ENCODE measurements at places on chromosomes 5 and 9.

DNA sequence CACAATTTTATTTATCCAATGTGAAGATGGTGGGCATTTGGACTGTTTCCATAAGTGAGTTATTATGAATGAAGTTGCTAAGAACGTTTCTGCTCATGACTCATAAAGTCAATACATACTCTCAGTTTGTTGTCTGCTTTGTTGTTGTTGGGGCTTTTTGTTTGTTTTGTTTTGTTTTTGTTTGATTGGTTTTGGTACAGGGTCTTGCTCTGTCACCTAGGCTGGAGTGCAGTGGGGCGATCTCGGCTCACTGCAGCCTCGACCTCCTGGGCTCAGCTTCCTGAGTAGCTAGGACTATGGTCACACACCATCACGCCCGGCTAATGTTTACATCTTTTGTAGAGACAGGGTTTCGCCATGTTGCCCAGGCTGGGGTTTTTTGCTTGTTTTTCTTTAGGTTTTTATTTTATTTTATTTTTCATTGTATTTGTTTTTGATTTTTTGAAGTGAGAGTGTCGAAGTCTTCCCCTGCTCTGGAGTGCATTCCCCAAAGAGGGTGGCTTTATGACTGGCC is 18.0 kb downstream of the TRIM7 start:
- no peak for DNase-seq

DNA sequence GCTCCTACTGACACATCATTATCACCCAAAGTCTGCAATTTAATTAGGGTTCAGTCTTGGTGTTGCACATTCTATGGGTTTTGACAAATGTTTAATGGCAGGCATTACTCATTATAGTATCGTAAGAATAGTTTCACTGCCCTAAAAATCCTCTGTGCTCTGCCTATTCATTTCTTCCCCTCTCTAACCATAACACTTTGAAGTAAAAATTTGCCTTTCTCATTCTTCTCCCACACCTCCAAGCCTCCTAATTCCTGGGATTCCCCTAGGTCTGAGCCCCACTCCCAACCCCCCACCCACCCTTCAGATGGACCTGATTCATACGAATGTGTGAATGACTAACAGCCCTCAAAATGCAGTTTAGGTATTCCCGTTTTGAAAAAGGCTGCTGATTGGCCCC is 18.4 kb downstream of the ENC1 start:
- no peak for DNase-seq

DNA sequence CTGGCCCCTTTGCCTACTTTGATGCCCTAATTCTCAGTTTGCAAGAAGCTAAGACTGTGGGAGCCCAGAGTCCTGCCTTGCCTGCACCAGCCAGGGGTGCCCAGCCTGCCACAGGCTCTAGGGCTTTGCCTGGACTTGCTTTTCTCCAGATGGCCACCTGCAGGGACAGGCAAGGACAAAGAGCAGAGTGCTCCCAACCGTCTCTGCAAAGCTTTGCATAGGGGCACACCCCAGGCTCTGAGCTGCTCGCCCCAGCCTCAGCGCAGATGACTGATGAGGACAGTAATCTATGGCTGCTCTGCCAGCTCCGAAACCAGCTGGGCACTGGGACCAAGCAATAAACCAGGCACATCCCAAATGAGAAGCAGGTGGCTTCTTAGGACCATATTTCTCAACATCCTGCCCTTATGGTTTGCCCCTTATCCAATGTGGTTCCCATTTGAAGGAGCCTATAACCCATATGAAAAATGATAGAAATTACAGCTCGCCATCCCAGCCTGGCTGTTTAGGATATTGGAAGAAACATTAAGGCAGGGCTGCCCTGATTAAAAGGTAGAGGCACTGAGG is 25.4 kb upstream of the TCF7 start:
- no peak for DNase-seq

DNA sequence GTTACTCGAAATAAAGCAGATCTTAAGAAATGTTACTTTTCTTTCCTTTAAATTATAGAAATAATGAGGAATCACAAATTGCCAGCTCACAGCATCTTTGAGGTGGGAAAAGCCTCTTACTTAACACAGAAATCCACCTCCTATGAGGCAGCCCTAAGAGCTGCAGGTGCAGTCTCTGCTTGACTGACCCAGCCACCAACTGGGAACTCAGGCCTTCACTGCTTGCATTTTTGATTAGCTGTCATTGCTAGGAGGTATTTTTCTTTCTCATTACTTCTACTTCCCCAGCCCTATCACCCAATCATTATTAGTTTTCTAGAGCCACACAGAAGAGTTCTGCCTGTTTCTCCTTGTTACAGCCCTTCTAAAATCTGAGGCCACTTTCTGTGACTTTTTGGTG is 416.5 kb upstream of the KLF4 start:
- DNase-seq: no peak

DNA sequence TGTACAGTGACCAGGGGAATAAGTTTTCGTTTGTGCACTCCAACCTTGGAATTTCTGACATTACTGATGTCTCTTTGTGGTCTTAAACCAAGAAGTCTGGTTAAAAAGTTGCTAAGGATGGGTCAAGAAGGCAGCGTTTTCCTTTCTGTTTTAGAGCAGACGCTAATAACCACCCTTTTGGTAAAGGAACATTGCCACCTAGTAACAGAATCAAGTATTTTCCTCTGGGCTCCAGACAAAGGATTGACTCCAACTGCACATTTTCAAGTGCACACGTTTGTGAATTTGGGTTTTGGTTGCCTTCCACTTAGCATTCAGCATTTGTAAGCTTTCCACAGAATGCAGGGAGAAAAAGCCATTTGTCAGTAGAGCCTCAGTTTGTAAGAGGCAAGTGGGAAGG is 22.2 kb upstream of the CEP78 start:
- DNase-seq: no peak

GRCh38 chr5:90131383-90132133 is 278.0 kb downstream of the CETN3 start:
- no peak for DNase-seq

- no peak for DNase-seq
Observed at GRCh38 chr5:151154931-151155774, 2.4 kb downstream of the ANXA6 start.

GRCh38 chr5:14998491-14998890 is 126.9 kb upstream of the ANKH start:
- DNase-seq: no peak

DNA sequence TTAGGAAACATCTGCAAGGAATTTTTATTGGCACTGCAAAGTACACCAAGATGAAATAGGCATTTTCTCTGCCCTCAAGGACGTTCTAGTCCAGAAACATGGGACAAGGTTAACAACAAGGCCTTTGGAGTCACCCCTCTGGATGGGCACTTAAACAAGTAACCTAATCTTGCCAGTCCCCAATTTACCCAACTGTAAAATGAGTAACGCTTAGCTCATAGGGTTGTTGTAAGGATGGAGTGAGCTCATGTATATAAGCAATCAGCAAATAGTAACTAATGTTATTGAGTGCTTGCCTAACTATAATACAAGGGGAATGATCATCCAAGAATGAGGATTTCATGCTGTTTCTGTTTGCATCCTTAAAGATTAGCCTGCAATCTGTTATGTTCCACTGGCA is 189.3 kb downstream of the PAPPA start:
- no peak for DNase-seq

DNA sequence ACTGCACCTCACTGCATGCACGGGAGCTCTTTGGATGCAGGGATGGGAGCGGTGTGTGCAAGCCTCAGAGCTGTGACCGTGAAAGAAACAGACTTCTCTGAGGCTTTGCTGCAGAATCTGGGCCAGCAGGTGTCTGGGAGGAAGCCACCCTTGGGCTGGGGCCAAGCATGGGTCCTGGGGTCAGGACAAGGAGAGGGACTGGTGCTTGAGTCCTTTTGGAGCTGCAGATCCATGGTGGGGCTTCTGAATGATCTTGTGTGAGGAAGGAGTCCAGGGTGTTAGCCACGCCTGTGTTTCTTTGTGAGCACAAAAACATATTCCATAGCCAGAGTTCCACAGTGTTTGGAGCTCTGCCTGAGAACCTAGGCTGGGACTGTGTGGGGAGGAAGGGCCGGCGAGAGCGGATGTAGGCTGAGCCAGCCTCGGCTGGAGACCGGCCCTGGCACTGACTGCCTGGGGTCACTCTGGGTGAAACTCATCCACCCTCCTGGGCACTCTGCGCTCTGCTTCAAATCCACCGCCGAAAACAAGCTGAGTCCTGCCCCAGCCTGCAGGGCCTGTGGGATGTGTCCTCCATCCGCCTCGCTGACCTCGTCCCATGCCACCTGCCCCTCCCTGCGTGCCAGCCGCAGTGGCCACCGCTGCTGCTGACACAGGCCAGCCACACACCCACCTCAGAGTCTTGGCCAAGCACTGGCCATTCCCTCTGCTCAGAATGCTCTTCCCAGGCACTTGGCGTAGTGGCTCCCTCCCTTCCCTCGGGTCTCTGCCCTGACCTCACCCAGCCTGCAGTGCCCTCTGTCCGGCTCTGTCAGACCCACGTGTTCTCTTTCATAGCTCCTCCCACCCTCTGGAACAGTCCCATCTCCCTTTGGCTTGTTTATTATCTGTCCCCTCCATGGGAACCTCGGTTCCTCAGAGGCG is 26.7 kb downstream of the ERGIC1 start:
- no peak for DNase-seq

GRCh38 chr9:128006332-128006996 is 25.7 kb upstream of the EEIG1 start:
- no peak for DNase-seq

DNA sequence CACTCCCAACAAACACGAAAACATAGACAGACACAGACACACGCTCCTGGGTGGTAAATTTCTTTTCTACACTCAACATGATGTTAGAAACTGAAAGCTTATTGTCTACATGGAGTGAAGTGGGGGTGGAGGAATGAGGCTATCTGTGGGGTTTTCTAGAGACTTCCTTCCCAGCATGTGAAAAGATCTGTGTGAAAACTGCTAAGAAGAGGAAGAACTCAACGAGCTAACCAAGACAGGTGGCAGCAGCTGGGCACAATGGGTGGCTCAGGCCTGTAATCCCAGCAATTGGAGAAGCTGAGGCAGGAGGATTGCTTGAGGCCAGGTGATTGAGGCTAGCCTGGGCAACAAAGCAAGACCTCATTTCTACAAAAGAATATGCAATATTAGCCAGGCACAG is 7.6 kb downstream of the FYB1 start:
- DNase-seq: no peak

- DNase-seq: no peak
Observed at GRCh38 chr5:115372146-115372545, 75.7 kb upstream of the CCDC112 start.

GRCh38 chr5:27590503-27590902 is 552.1 kb upstream of the CDH9 start:
- DNase-seq: no peak

DNA sequence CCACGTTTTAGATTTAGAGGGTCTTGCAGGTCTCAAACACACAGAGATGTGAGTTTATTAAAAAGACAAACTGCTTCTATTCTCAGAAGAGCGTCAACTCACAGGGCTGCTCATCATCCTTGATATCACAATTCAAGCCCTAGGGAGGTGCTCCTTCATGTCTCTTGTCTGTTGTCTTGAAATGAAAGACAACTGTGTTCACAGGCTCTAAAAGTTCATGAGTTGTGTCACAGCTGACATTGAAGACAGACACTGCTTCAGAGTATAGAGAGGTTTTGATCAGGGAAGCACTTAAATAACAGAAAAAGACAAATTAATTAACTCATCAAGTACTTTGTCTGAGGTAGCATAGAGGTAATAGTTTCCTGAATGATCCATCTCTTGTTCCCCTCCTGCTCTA is 1917.6 kb upstream of the WWC1 start:
- DNase-seq: no peak

DNA sequence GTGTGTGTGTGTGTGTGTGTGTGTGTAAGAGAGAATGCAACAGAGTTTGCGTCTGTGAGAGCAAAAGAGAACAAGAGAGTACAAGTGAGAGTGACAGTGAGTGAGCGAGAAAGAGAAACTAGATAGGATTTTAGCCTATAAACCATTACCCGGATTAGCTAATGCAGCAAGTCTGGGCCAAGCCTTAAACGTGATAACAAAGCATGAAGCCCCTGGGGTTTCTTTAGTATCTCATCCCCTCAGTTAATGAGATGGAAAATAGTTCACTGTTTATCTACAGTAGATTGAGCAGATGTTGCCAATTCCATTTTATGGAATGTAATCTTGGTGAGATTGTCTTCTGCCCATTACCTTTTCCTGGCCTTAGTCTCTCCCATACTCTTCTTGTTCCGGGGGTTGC is 114.5 kb downstream of the MAT2B start:
- no peak for DNase-seq

- DNase-seq: no peak
Observed at GRCh38 chr5:9699681-9700080, 69.5 kb upstream of the TAS2R1 start.

DNA sequence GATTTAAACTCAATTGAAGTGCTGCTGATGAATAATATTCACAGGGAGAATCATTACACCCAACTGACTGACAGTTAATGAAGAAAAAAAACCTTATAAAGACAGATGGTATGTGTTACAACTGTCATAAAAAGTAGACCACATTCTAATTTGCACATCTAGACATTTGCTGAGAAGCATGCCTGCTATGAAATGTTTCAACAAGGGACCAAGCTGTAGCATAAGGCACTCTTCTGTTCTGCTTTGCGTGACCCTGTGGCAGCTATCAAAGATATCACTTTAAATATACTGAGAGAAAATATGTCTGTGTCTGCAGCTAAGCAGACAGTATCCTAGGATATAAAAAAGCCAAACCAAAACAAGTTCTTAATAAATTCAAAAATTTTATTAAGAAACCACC is 153.7 kb downstream of the TMEM232 start:
- no peak for DNase-seq

DNA sequence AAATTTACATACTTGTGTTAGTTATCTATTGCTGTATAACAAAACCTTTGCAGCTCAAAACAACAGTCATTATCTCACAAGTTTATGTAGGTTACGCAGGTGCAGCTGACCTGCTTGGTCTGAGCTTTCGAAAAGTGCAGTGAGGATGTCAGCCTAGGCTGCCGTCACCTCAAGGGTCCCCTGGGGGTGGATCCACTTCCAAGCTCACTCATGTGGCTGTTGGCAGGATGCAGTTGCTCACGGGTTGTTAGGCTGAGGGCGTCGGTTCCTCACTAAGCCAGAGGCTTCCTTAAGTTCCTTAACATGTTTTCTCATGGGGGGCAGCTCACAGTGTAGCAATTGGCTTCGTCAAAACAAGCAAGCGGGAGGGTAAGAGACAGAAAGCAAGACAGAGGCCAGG is 139.8 kb downstream of the DOCK8 start:
- no peak for DNase-seq

DNA sequence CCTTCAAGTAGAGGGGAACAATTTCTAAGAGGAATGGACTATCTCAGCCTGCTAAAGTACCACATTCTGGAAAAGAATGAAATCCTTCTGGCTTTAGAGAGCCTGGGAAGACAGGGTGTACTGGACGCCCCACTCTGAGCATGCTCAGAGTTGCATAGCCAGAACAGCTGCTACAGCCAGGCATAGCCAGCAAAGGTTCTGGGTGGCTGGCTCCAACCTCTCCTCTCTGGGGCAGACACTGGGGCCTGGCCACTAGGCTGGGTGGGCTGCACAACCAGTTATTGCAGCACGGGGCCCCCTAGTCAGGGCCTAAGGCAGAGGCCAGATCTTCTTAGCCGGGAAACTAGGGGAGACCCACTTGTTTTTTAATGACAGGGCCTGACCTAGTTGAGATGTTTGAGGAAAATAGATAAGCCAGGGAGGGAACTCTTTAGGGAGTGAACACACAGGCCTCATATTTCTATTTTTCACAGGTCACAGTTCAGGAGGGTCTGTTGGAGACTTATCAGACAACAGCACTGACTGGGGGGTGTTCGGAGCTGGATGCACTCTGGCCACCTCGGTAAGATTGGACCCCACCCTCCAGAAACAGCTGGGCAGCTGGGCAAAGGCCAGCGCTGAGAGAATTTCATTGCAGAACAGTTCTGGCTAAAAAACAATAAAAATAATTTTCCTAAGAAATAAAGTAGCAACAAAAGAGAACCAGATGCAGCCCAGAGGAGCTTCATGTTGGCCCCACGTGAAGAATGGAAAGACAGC is 142.9 kb downstream of the LPAR1 start:
- DNase-seq: no peak

Measured in K562 (cell line).